ENCODE measurements at places on chromosomes 2 and 18.

- DNase-seq = no peak
These were observed 47.7 kb upstream of the SELENOI start for GRCh38 chr2:26298286-26298637.

DNA sequence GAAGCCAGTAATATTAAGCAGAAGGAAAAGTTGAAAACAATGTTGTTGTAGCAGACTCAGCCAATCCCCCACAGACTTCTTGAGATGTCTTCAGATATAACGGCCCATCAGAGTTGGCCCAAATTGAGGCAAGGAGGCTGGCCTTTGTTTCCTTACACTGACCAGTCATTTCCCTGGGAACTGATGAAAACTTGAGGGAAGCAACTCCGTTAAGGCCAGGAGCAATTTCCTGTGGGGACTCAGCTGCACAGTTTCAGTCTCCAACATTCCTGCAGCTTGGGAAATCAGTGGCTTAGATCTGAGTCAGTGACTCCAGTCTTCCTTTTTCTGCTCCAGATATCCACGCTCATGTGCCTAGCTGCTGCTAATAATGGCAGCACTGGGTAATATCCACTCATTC, 75.7 kb downstream of the FTCDNL1 start:
- no peak for DNase-seq

GRCh38 chr18:4017480-4017879, 437.6 kb downstream of the DLGAP1 start:
- no peak for DNase-seq

- no peak for DNase-seq
These were observed 430.6 kb upstream of the VRK2 start for GRCh38 chr2:57615855-57616556.

DNA sequence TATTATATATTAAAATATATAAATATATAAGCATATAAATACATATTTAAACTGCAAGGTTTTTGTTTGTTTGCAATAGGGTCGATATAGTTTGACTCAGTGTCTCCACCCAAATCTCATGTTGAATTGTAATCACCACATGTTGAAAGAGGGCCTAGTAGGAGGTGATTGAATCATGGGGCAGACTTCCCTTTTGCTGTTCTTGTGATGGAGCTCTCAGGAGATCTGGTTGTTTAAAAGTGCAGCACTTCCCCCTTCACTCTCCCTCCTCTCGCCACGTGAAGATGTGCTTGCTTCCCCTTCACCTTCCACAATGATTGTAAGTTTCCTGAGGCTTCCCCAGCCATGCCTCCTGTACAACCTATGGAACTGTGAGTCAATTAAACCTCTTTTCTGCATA, 2137.3 kb upstream of the CELF4 start:
- no peak for DNase-seq

DNA sequence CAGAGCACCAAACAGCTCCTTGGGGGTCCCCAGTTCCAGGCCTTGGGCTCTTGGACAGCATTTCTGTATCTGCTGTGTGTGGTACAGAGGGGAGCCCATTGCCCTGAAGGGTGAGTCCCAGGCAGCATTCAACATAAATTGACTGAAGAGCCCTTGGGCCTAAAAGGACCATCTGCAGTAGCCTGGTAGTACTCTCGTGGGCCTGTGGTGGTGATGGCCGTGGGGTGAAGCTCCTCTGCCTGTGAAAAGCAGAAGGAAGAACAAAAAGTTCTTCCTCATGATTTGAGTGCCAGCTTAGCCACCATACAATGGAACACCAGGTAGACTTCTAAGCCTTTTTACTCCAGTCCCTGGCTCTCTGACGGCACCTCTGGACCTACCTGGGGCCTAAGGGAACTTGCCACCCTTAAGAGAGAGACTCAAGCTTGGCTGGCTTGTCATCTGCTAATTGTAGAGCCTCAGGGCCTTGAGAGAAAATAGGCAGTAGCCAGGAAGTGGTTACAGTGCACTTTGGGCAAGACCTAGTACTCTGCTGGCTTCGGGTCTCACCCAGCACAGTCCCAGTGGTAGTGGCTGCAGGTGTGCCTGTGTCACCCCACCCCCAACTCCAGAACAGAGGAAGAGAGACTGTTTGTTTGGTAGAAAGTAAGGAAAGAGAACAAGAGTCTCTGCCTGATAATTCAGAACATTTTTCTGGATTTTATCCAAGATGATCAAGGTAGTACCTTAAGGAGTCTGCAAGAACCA, 84.6 kb upstream of the CERS6 start:
- no peak for DNase-seq

- DNase-seq = no peak
These were observed 90.2 kb downstream of the NCK2 start for GRCh38 chr2:105834931-105835330.

DNA sequence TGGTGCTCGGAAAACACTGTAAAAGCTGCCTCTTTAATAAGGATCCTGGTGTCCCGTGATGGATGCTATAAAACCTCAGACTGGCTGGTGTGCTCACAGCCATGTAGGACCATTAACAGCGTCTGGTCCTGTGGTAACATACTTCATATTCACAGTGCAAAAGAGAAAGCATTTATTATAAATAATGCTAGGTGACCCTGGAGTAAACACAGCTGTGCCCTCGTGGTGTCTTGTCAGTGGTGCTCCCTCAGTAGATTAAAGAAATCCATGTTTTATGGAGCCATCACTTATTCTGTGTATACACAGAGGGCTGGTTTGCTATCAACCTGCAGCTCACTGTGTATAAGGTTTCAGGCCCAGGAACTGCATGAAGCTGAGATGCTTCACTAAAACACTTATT, 106.9 kb downstream of the CDK15 start:
- no peak for DNase-seq

DNA sequence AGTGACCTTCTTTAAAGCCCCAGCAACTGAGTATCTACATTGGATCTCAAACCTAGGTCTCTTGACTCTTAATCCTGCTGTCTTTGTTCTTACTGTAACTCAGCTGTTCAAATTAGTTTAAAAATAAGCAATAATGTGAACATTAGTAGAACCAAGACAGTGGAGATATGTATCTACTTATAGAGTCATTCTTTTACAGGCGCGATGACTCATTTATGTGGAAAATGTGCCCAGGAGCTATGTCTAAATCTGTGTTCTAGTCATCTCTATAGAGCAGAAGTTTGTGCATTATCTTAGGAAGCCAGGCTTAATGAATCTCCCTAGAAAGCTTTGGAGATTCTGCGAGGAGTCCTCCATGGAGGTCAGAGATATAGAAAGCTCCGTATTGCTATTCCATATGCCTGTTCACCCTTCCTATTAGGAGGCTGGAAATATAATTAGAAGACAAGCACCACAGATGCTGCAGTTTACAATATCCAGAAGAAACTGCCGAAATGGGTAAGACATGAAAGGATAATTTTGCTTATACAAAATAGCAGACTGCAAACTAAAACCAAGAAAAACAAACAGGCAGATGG, 211.6 kb downstream of the TRIB2 start:
- DNase-seq = no peak

GRCh38 chr2:27754138-27754588, 17.4 kb upstream of the MRPL33 start:
- peak; percentile 34 for DNase-seq

DNA sequence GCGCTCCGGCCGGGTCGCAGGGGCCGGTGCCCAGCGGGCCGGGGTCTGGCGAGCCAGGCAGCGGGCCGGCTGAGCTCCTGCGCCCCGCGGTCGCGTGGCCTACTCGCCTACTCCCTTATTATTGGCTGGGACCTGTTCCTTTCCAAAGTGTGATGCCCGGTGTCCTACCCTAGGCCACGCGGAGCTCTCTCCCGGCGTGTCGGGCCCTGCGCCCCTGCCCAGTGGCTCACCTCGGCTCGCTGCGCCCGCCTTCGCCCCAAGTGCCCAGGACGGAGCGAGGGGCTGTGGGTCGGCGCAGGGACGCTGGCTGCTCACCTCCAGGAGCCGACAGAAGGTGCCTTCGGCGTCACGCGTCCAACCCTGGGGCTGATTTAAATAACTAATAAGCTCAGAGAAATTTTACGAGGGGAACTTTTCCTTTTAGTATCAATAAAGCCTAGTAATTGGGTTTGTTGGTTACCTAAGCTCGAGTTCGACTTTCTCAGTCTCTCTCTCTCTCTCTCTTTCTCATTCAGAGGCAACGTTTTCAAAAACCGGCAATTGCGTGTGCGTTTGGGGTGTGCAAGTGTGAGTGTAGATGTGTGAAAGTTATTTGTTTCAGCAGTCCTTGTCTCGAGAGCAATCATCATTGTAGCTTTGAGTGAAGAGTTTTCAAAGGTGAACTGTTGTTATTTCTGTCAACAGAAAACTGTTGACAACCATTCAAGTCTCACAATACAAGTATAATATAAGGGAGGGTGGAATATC, 7.0 kb upstream of the SATB2 start:
- no peak for DNase-seq

DNA sequence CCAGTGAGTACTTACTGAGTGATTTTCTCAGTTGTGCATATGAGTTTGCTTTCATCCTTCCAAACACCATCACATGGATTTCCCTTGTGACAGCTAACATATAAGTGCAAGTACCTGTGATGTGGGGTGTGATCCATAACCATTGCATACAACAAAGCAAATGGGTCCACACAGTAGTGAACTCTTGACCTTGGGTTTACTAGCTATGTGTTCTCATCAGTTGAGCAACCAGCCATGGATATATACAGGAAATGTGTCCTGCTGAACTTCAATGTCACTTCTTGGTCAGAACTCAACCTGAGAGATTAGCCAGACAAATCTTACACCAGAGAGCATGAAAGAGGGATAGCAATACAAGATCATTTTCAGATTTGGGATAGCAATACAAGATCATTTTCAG, 420.9 kb upstream of the KCNH7 start:
- DNase-seq = no peak

DNA sequence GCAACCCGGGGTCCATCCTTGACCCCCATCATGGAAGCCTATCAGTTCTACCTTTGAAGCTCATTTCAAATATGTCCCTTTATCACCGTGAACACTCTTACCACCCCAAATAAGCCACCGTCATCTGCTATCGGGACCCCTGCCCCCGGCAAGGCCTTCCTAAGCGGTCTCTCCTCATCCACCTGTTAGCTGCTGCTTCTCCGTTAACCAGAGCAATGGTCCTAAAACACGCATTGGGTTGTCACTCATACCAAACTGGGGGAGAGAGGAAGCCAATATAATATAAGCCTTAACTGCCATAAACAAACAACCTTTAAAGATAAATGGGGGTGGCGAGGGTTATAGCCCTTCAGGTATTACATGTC, 680 bp downstream of the ASNSD1 start:
- no peak for DNase-seq

GRCh38 chr2:9971890-9972289, 20.4 kb downstream of the GRHL1 start:
- DNase-seq = no peak

DNA sequence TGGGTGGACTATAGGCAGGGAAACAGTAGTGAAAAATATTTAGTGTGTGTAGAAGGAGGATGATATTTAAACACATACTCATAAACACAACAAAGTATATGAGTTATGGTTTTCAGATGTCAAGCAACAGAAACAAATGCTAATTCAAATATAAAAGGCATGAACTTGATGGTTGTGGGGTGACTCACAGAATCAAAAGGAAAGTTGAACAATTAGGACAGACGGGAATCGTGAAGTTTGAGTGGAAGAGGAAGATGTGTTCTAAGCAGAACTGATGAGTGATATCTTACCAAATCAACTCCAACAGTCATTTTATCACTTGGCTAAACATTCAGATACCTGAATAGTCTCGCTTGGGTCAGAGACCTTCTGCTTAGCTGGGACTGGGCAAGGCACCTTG, 53.6 kb upstream of the ITGA6 start:
- no peak for DNase-seq

- DNase-seq = no peak
These were observed 93.2 kb downstream of the MIB1 start for GRCh38 chr18:21833604-21834298.

DNA sequence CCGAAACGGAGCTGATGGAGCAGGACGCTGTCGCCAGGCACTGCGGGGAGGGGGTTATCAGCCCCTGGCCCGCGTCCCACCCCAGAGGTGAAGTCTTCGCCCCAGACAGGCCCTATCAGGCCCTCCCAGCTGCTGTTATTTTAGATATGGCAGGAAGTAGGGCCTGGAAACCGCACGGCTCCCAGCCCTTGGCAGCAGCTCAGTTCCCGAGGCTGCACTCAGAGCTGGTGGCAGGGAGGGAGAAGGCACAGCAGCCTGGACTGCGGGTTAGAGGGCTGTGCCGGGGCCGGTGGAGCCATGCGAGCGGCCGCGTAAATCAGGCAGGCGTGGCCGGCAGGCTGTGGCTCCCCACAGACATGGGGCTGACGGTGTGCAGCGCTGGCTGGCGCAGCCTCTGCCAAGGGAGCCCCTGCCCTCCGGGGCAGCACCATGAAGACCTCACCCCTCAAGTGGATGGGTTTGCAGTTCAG, 111.4 kb downstream of the NFATC1 start:
- peak; percentile 32 for DNase-seq

DNA sequence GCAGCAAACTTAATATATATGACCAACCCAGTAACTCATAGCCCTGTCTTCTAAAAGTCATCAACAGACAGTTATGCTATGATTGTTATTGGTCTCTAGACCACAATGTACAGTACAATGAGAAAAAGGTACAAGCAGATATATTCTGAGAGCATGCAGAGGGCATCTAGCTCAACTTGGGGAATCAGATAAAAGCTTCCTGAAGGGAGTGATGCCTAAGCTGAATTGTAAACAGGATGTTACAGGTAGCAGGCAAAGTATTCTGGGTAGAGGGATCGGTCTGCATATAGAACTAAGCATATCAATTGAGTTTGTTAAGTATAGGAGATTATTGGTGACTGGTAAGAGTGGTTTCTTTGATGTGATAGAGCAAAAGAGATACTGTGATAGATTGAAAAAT, 30.3 kb downstream of the ME2 start:
- DNase-seq = no peak

- no peak for DNase-seq
These were observed 68.0 kb upstream of the NETO1 start for GRCh38 chr18:72935744-72936143.

DNA sequence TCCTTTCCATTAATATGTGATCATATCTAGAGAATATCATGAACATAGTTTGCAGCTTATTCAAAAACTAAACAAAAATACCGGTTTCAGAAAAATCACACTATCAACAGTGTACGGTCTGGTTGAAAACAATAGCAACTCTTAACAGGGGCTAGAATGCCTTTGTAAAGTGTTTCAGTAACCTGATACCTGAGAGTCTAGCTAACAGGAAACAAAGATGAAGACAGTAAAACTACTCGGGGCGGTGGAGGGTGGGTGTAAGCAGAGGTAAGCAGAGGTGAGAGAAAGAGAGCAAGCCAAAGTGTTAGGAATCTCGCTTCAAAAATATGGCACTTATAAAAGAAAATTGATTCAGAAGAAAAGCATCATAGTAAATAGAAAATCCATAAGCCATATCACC, 109.0 kb upstream of the RGPD4 start:
- no peak for DNase-seq

GRCh38 chr2:237720957-237721356, 77.6 kb upstream of the RBM44 start:
- DNase-seq = no peak

Measured in nucleus accumbens (tissue), 56 donors.